CD4-positive, alpha-beta T cell treated with Interleukin-15 for 1 hour (primary cell): ENCODE measurements at places on chromosomes 6 and 20.
A peak's percentile ranks its signal among the peaks of the same experiment; 100 is the strongest.

DNA sequence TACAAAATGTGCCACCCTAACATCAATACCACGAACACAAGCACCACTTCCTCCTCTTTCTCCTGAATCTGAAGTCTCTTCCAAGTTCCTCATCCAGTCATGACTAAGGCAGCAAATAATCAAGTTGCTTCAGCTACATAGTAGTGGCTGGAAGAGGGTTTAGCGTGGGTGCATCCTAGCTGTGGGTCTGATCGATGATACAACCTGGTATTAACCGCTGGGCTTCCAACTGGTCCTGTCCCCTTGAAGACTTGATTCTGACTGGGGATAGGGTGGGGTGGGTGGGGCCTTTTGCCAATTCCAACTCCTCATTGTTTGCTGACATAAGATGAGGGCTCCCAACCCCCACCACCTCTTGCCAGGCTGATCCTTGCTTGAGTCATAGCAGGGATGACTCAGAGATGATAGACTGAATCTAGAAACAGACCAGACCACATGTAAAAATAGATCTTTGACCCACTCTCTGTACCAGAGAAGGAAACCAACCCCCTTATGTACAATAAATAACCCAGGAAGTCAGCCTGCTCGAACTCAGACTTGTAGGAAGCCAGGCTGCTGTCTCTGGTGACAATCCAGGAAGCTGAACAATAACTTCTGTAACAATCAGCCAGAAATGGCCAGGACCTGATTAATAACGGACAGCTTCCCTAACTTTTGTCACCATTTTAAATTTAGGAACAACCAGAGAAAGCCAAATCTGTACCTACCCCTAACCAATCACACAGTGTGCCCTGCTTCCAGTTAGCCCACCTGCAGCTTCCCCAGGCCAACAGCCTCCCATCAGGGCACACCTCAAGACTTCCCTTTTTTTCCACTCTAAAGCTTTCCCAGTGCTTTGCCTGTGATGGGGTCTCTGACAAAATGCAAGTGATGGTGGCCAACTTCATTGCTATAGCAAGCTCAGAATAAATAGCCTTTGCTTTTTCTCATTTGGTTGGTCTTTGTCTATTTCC, 68.9 kb upstream of the FAM184A start:
- DNase-seq: peak; percentile 43

DNA sequence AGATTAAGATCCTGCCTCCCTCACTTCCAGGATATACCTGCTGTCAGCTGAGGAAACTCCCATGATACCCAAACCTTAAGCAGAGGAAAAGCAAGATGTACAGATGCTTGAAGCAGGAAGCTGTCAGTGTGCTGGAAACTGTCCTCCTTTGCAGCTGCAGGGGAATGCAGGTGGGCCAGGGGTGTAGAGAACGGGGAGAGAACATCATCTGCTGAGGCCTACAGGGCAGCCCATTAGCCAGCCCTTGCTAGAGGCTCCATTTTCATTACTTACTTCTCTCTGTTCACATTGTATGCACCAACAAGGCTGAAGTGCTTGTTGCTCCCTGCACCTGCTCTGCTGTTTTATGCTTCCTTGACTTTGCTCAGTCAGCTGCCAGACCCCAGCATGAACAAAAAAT, 119.1 kb downstream of the PRND start:
- DNase-seq: no peak

GRCh38 chr6:126312013-126312665, 27.8 kb upstream of the CENPW start:
- no peak for DNase-seq

DNA sequence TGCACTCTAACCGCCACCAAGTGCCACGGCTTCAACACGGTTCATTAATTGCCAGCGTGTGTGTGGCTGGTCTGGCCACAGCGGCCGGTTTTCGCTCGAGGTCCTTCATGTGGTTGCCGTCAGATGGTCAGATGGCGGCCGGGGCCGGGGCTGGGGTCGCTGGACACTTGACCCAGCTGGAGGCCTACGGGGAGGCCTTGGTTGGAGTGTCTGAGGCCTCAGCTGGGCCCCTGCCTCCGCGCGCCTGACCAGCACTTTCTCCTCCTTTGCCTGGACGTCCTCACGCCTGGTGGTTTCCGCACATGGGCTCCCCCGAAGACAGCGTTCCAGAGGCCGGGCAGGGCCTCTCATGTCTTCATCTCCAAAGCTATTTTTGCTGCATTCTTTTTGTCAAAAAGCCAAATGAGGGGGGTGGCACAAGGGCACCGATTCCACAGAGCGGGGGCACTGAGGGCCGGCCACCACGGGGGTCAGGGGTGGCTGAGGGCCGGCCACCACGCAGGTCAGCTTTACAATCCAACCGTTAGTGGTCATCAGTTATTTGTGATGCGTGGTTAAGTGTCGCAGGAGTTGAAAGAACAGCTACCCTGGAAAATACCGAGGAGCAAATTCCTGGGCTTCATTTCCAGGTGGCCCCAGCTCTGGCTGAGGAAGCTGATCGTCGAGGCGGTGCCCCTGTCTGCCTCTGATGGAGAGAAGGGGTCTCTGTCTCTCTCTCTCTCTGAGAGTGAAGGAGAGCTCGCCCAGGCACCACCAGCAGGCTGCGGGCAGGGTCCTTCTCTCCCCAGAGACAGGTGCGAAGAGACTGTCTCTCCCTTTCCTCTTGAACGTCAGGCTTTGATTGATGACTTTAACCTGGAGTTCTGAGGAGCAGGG, 50.5 kb upstream of the FRMD1 start:
- no peak for DNase-seq

- no peak for DNase-seq
Observed at GRCh38 chr6:82646231-82646615, 282.6 kb downstream of the TPBG start.

- DNase-seq: no peak
Observed at GRCh38 chr6:144162977-144163376, 12.7 kb downstream of the STX11 start.

GRCh38 chr20:48837014-48837413, 9.2 kb upstream of the PREX1 start:
- DNase-seq: no peak
